HepG2 (cell line): ENCODE measurements at places on chromosomes 5 and 9. TPM values are rescaled to one million over a fixed set of nuclear protein-coding genes. Genes with fewer than 3 reads are reported as not detected.

Gene PCA3
- not detected in 2 replicates for total RNA-seq

Gene ARL14EPL
- not detected in 2 replicates for total RNA-seq

Gene GDF9
- total RNA-seq: 0.07 and 0.38 TPM in 2 replicates

Gene ENTREP1
- not detected in 2 replicates for total RNA-seq

Gene FAM81B
- not detected in 2 replicates for total RNA-seq

DNA sequence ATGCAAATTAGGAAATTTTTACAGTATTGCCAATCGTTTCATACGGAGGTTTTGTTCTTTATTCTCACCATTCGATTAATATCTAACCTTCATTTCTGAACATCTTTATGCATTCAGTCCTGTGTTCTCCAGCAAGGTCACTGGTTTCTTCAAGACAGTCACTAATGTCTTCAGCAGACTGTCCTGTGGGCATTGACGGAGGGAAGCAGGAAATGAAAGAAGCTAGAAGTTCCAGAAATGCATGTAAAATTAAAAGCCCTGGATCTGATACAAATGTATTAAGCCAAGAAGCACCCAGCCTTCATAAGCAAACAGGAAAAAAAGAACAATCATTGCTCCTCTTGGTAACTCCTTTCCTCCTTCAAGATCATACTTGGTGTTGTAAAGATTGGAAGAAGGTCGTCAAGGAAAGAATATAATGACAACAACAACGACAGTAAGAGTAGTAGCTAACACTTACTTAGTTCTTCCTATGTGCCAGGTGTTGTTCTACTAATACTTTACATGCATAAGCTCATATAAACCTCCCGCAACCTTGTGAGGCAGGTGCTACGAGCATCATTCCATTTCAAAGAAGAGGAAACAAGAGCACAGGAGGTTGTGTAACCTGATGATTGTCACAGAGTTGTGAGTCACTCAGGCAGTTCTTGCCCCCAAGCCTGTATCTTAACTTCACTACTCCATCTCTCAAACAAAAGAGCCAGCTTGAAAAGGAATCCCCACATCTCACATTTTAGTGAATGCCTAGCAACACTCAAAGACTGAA lies 59.9 kb upstream of the CER1 start:
- H3K36me3 ChIP-seq: peaks cover 52% of the 10 kb centered on the region; the same call in 2 of the 3 replicates
- no peaks in the 10 kb centered on the region for H3K27me3 ChIP-seq
- peaks cover 24% of the 10 kb centered on the region for H3K4me1 ChIP-seq
- H3K4me3 ChIP-seq: no peak overlapping the region

DNA sequence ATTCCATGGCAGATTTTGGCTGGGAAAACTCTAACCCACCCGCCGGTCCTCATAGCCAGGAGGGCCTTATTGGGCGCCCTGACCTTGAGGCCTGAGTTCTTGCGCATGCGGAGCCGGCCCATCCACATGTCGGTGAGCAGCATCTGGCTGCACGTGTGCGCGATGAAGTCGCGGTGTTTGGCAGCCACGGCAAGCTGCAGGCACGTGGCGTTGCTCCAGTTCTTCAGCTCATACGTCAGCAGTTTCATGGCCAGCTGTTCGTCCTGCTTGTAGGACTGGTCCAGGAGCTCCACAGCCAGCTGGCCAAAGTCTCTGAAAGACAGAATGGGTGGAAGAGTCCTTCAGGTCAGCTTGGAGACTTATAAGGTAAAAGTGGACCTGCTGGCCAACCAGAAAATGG lies 204.3 kb upstream of the KLF9 start:
- no peak for DNase-seq
- H3K27ac ChIP-seq: no peak overlapping the region
- H3K4me3 ChIP-seq: no peak overlapping the region
- no peaks in the 10 kb centered on the region for H3K27me3 ChIP-seq
- no peaks in the 10 kb centered on the region for H3K36me3 ChIP-seq
- H3K4me1 ChIP-seq: no peaks in the 10 kb centered on the region

Gene FXN
- total RNA-seq: 24.1 and 30.0 TPM in 2 replicates

DNA sequence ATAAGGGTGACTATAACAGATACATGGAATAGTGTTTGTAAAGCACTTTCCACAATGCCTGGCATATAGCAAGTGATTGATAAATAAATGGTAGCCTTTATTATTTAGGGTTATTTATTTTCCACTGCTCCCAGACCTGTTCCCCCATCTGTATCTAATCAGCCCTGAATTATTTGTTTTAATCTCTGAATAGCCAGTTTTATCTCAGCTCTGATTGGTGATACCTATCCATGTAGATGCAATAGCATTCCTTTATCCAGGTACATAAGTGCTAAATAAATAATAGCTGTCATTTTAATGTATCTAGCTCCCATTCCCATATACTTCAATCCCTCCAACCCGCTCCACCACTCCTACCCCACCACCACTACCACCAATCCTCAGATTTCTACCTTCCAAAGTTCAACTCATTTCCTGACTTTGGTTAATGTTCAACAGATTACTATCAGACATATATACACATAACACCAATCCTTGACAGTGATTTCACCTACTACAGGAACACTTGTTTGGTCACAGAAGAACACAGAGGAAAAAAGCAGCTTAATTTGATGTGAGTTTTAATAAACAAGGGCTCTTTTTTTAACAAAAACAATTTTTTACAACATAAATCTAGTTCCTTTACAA lies 14.0 kb downstream of the PRKAA1 start:
- H3K27me3 ChIP-seq: no peaks in the 10 kb centered on the region
- H3K4me1 ChIP-seq: peaks cover 93% of the 10 kb centered on the region
- H3K4me3 ChIP-seq: peak overlapping the region; percentile 50; the same call in 1 of the 2 replicates
- peak overlapping the region; percentile 73 for H3K27ac ChIP-seq

DNA sequence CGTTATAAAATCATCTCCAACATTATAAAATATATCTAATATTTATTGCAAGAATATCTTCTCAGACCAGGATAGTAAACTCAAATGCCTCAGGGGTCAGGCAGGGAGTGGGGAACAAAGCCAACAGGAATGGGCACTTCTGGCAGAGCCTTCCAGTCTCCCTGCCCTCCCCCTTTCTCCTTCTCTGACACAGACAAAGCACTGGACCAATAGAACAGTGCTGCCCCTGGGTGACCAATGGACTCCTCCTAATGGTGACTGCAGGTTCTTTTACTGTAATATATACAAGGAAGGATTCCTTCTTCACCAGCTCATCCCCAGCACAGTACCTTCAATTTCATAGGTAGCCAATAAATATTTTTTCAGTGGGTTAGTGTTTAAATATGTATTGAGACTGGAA lies 31.1 kb upstream of the MAMDC2 start:
- H3K27me3 ChIP-seq: no peaks in the 10 kb centered on the region
- DNase-seq: no peak
- H3K36me3 ChIP-seq: no peaks in the 10 kb centered on the region
- H3K4me3 ChIP-seq: no peak overlapping the region

DNA sequence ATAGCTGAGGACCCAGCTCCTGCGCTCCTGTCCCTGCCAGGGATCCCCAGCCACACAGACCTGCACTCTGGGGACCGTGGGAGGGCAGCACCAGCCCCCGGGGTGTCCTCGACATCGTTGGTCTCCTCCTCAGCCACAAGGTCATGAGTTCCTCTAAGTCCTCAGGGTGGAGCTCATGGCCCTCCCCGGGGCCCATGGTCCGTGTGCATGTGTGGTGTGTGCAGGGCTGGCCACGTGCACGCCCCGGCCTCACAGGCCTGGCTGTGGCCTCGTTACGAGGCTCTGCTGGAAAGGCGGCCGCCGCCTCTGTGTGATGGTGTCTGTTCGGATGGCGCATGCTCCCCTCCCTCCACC lies 16.1 kb upstream of the AJM1 start:
- peaks cover 47% of the 10 kb centered on the region for H3K36me3 ChIP-seq
- H3K27ac ChIP-seq: no peak overlapping the region
- no peaks in the 10 kb centered on the region for H3K27me3 ChIP-seq

DNA sequence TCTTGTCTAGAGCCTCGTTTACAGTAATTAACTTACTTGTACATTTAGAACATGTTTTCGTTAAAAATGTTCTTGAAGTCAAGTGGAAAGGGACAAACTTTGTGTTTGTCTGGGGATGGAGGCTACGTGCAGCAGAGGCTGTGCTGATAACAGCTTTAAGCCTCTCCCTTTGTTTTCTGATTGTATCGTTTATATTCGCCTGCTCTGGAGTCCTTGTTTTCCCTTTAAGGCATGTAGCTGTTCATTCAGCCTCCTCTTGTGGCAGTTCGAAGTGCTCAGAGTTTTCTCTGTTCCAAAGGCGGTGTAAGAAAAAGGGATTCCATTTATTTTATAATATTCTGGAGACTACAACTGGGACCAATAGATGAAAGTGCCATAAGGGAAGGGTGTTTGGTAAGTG lies 1.9 kb downstream of the SLC36A1 start:
- DNase-seq: no peak
- H3K27me3 ChIP-seq: no peaks in the 10 kb centered on the region; the same call in 2 of the 3 replicates
- no peaks in the 10 kb centered on the region for H3K36me3 ChIP-seq
- H3K4me1 ChIP-seq: peaks cover 63% of the 10 kb centered on the region
- no peak overlapping the region for H3K4me3 ChIP-seq

Gene NOXA1
- 0.63 and 1.2 TPM in 2 replicates for total RNA-seq

GRCh38 chr9:72524820-72525540 lies 3.6 kb downstream of the TMC1 start:
- no peak overlapping the region for H3K4me3 ChIP-seq
- no peak for DNase-seq
- H3K36me3 ChIP-seq: no peaks in the 10 kb centered on the region

GRCh38 chr5:107831612-107832395 lies 161.1 kb upstream of the EFNA5 start:
- H3K27ac ChIP-seq: no peak overlapping the region
- H3K4me1 ChIP-seq: no peaks in the 10 kb centered on the region
- no peaks in the 10 kb centered on the region for H3K36me3 ChIP-seq
- no peak for DNase-seq
- no peaks in the 10 kb centered on the region for H3K27me3 ChIP-seq
- H3K4me3 ChIP-seq: no peak overlapping the region

DNA sequence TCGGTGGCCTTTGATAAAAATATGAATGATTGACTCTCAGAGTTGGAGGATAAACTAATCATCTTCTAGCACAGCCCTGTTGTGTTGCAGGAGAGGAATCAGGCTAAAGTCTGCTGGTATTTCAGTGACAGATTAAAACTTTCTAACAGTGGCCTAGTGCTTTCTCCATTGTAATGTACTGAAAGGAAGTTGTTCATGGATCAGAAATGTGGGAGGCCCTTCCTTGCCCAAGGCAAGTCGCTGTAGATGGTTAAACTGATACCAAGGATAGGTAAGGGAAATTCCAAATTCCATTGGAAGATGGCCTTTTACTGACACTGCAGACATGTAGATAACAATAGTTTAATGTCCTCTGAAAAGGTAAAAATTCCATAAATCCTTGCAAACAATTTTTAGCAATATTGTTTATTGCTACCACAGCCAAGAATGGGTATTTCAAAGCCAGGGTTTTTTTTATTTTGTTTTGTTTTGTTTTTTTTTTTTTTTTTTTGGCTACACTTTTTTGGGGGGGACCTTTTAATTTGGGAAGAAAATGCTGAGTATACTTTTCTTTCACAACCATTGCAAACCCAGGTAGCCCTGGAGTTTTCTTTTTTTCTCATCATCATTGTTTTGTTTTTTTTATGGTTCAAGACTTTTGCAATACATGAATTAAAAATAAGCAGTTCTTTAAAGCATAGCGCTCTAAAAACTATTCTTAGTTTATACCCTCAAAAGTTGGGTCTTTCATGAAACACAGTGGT lies 35.5 kb downstream of the WDR36 start:
- DNase-seq: no peak
- H3K4me3 ChIP-seq: no peak overlapping the region
- no peaks in the 10 kb centered on the region for H3K4me1 ChIP-seq
- peaks cover 19% of the 10 kb centered on the region; the same call in 2 of the 3 replicates for H3K36me3 ChIP-seq

DNA sequence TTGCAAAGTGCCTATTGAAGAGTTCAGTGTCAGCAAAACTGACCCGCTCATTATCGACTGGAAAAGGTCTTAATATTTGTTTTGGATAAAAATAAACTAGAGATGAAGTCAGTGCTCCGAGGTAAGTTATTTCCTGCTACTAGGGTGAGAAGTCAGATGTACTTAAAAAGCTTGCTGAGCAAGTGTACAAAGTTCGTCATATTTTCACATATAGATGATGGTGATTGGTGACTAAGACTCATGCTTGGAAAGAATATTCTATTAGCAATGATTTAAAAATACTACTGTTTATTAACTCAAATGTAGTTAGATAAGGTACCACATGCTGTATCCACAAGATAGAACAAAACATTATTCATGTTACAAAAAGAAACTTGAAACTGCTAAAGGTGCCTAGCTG lies 643.7 kb downstream of the GABRG2 start:
- H3K27ac ChIP-seq: no peak overlapping the region
- no peaks in the 10 kb centered on the region for H3K27me3 ChIP-seq
- no peaks in the 10 kb centered on the region for H3K4me1 ChIP-seq
- DNase-seq: no peak
- H3K36me3 ChIP-seq: no peaks in the 10 kb centered on the region

Gene CSF1R
- total RNA-seq: not detected in 2 replicates

DNA sequence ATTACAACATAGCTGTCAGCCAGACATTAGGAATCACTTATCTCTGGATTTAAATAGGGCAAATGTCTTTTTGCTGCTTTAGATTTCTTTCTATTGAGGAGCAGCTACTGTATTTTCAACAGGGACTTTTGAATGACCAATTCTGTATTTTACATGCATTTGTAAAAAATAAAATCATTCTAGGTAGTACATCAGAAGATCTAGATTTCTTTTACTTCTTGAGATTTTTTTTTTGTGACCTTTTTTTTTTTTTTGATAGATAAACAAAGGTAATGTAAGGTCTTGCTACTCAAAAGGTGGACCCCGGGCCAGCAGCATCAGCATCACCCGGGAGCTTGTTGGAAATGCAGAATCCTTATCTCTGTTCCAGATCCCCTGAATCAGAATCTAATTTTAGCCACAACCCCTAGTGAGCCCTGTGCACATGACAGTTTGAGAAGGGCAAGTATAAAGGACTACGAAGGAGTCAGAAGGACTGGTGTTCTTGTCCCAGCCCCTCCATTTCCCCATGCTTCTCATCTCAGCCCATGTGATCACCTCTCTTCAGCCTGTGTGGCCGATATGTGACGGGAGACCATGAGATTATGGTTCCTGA lies 37.7 kb upstream of the CKMT2 start:
- no peak overlapping the region for H3K27ac ChIP-seq
- H3K27me3 ChIP-seq: no peaks in the 10 kb centered on the region
- no peak overlapping the region for H3K4me3 ChIP-seq

GRCh38 chr9:7615344-7615743 lies 184.2 kb downstream of the DMAC1 start:
- no peaks in the 10 kb centered on the region for H3K36me3 ChIP-seq
- no peak overlapping the region for H3K27ac ChIP-seq

- H3K27me3 ChIP-seq: no peaks in the 10 kb centered on the region
- H3K36me3 ChIP-seq: no peaks in the 10 kb centered on the region
- H3K27ac ChIP-seq: no peak overlapping the region
- H3K4me3 ChIP-seq: no peak overlapping the region
Observed at GRCh38 chr5:130110328-130110727, 206.1 kb downstream of the CHSY3 start.

- H3K36me3 ChIP-seq: peaks cover 37% of the 10 kb centered on the region
- H3K27ac ChIP-seq: no peak overlapping the region
- H3K27me3 ChIP-seq: no peaks in the 10 kb centered on the region; the same call in 2 of the 3 replicates
- H3K4me3 ChIP-seq: no peak overlapping the region
- H3K4me1 ChIP-seq: peaks cover 87% of the 10 kb centered on the region
Observed at GRCh38 chr9:114072184-114073140, 5.6 kb downstream of the AMBP start.

- H3K27me3 ChIP-seq: peaks cover 40% of the 10 kb centered on the region
- no peak overlapping the region for H3K4me3 ChIP-seq
- no peak for DNase-seq
- no peak overlapping the region for H3K27ac ChIP-seq
- peaks cover 28% of the 10 kb centered on the region for H3K4me1 ChIP-seq
- no peaks in the 10 kb centered on the region for H3K36me3 ChIP-seq
Observed at GRCh38 chr9:136654820-136655535, 7.7 kb upstream of the EGFL7 start.

Gene MYO10
- 14.0 and 14.8 TPM in 2 replicates for total RNA-seq

- peak overlapping the region; percentile 59 for H3K27ac ChIP-seq
Observed at GRCh38 chr9:36575411-36575882, 2.8 kb downstream of the MELK start.
